ENCODE measurements at places on chromosomes 5 and 9.

GRCh38 chr5:160921-161802 is 30.1 kb upstream of the LRRC14B start:
- no peak for DNase-seq

- no peak for DNase-seq
These were observed 114.2 kb upstream of the CACNA1B start for GRCh38 chr9:137763271-137763955.

GRCh38 chr5:91499943-91500531 is 116.9 kb upstream of the ARRDC3 start:
- DNase-seq, result no peak

GRCh38 chr5:1317921-1318565 is 23.2 kb upstream of the TERT start:
- no peak for DNase-seq

GRCh38 chr5:107670932-107671741 is at the start of gene EFNA5:
Gene EFNA5 (minus strand): TSS chr5:107670937.
- no peak for DNase-seq

DNA sequence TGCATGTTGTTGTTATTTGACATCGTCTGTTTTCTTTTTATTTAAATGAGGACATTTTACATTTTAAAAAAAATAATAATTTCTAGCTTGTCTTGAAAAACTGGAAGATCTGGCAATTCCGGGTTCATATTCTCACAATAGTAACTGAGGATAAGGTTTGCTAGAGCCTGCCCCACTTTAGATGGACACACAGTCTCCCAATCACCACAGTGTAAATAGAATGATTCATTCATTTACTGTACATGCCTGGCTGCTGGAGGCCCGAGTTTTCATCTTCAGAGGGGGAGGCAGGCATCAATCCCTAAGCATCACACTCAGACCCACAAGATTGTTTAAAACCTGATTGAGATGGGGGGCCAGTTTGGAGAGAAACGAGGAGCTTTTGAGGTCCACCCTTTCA is 2039.7 kb upstream of the WWC1 start:
- no peak for DNase-seq

- DNase-seq, result no peak
These were observed 62.6 kb downstream of the PPARGC1B start for GRCh38 chr5:149792540-149793255.

DNA sequence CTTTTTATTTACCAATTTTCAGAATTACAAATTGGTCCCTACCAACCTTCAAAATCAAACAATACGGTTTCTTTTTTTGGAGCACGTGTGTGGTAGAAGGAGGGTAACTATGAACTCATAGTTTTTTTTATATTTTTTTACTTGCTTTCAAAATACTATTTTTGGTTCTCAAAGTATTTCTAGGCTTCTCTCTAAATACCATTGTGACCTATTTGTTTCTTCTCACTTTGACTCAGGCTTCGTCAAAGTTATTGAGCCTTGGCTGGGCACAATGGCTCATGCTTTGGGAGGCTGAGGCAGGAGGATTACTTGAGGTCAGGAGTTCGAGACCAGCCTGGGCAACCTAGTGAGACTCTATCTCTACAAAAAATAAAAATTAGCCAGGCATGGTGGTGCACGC is 11.6 kb upstream of the KIF27 start:
- DNase-seq, result no peak
